Mucosa of descending colon (tissue), 3 donors: ENCODE measurements at places on chromosomes 4 and X. TPM values are rescaled to one million over a fixed set of nuclear protein-coding genes. Genes with fewer than 3 reads are reported as not detected.
A peak's percentile ranks its signal among the peaks of the same experiment; 100 is the strongest.

GRCh38 chrX:23731951-23732350, 11.1 kb downstream of the ACOT9 start:
- DNase-seq: no peak

GRCh38 chrX:122187069-122187713, 996.9 kb upstream of the GRIA3 start:
- no peak for DNase-seq

Gene HS3ST1
- total RNA-seq: 6.3 TPM

DNA sequence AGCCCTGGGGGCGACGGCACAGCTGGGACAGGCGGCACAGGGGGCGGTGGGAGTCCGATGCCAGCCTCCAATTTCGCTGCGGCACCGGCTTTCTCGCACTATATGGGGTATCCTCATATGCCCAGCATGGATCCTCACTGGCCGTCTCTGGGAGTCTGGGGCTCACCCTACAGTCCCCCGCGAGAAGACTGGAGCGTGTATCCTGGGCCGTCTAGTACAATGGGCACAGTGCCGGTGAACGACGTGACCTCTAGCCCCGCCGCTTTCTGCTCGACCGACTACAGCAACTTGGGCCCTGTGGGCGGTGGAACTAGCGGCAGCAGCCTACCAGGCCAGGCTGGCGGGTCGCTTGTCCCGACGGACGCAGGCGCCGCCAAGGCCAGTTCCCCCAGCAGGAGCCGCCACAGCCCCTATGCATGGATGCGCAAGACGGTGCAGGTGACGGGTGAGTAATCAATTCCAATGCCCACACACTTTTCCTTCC, 500 bp downstream of the CDX4 start:
- no peak for DNase-seq

DNA sequence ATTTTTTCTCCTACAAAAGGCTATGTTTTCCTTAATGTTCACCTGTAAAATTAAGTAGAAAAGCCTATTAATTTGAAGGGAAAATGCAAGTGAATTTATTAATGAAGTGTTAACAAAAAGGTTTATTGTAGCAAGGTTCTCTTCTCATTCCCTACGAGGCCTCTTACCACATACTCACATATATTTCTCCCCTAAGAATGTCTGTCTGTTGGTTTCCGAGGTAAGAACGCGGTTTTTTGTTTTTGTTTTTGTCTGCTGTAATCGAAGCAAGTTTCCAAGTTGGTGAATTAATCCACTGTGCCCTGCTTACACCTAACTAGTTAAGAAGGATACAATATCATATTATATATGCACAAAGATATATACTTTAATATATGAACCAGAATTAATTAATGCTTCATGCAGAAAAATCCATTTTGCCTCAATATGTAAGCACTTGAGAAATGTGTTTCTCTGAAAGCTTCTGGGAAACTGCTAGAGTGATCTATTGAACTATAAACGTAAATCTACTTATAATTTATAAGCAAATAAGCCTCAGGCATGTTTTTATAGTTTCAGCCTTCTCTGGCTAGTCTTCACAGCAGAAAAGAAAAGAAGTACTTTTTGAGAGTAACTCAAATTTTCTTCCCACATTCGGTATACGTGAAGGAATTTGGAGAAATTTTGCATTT, 120.8 kb downstream of the EGF start:
- DNase-seq: no peak

GRCh38 chrX:132958091-132958703, at the start of gene HS6ST2:
HS6ST2 (minus strand) TSS chrX:132958629.
- DNase-seq: peak; percentile 48

Gene MAGED4
- total RNA-seq: 0.49 TPM

DNA sequence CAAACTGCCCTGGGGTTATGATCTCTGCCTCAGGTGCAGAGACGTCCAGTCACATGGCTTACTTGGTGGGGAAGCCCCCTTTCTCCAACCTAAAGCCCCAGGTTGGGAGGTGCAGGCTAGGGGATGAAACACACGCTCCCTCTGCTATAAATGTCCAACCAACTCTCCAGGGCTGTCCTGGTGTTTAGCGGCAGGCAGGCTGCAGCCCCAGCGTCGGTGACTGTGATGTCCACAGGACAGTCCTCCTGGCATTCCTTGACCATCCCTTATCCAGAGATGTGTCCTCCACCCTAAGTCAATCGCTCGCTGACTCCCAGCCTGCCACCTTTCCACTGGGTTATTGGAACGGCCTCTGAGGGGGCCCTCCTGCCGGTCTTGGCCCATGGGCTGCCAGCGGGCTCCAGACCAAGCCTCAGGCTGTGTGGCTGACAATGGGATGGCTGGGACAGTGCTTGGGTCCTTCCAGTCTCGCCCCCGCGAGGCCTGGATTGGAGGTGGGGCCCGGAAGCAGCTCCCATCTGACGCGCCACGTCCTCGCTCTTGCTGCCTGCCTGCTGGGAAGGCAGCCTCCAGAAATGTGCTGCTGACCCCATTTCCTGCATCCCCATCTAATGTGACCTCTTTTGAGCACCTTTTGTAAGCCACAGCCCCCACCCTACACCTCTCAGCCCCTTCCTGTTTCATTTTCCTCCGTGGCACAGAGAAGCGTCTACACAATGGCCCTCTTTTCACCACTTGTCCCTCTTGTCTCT, 60.8 kb upstream of the ADRA2C start:
- DNase-seq: no peak

- peak; percentile 84 for DNase-seq
Measured at GRCh38 chrX:74535408-74536151, 78.8 kb downstream of the RLIM start.

- DNase-seq: no peak
Measured at GRCh38 chrX:133804072-133804471, 181.3 kb downstream of the GPC3 start.

Gene MAGEA3
- not detected for total RNA-seq

Gene XKRX
- 3.4 TPM for total RNA-seq

GRCh38 chr4:30718641-30719453, 1.3 kb upstream of the PCDH7 start:
- no peak for DNase-seq

- DNase-seq: no peak
Measured at GRCh38 chr4:78656968-78657445, 105.4 kb downstream of the ANXA3 start.

DNA sequence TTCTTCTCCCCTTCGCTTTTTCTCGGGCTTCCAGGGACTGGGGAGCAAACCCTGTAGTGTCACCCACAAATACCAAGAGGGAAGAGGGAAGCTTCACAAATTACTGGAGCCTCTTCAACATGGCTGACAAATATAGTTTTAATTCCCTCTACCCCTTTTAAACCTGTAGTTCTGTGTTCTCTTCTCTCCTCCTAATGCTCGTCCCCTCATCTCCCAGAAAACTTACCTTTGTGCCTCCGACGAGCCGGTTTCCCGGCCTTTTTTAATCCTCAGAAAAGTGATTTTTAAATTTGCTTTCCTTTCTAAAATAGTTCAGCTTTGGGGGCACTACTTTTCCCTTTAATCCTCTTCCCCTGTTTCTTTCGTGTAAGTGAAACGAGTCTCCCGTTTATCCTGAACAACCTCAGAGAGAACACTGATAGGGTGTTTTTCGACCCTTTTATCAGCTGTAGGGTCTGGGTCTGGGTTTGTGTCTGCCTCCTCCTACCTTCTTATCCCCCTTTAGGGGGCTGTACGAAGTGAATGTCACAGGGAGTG, 408 bp downstream of the TET2 start:
- no peak for DNase-seq

Gene DRD5
- total RNA-seq: 0.13 TPM

Gene GRID2
- not detected for total RNA-seq

DNA sequence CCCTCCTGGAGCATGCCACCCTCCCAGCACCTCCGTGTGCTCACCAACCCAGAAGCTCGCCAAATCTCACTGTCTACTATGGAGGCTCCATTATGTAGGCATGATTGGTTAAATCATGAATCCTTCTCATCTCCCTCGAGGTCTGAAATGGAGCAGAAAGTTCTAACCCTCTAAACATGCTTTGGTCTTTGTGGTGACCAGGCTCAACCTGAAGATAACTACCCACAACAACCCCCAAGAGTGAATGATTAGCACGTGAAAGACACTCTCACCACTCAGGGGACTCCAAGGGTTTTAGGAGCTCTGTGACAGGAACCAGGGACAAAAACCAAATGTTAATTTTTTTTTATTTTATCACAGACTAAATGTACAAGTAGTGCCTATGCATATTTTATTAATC, 47.2 kb downstream of the APBB2 start:
- DNase-seq: no peak

Gene TLR6
- 2.3 TPM for total RNA-seq

DNA sequence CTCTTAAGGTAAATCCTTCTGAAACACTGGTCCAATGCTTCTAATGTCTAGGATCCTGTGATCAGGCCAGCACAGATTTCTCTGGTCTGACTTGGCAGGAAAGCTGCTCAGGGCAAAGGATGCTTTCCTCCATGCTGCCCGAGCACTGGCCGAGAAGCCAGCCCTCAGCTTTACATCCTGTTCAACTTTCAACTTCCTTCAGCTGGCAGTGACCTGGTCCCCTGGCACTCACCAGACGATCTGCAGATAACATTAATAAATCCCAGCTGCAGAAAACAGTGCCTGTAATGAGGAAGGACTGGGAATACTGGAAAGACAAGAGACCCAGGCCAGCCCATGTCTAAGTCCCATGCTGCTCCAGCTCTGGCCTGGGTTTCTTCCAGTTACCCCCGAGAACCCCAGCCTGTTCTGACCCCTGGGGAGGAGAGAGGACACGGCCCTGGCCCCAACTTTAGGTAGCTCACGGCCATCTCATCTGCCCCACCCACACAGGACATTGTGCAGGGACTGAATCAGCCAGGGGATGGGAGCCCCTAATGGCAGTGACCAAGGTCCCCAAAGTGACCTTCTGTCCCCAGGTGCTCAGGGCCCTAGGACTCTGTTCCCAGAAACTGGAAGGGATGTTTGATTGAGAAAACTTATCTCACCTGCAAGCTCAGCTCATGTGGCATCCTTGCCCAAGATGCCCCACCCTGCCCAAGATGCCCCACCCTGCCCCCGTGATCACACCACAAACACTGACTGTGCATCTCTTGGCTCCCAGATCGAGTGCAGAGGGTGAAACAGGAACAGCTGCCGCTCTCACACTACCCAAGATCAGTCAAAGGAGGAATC, 28.0 kb downstream of the JAKMIP1 start:
- no peak for DNase-seq

Gene HPSE
- total RNA-seq: 17.2 TPM

GRCh38 chr4:188078116-188078515, 31.3 kb downstream of the TRIML2 start:
- DNase-seq: no peak

Gene PLAC8
- 539 TPM for total RNA-seq

GRCh38 chr4:21034728-21035127, 334.5 kb downstream of the PACRGL start:
- no peak for DNase-seq

DNA sequence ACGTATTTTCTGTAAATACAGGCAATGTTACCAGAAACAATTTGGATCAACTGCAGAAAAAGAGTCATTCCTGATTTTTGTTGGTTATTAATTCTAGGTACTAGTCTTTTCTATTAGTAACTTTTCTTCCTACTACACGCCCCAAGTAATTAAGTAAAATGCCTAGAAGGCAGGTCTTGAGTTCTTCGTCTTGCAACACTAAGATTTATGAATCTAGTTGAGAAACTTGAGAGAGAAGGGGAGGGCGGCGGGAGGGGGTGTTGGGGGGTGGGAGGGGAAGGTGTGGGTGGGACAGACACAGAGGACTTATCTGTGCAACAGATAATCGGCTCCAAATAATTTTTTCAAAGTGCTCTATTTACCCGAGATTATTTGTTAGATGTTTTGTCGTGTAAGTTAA, 3.0 kb downstream of the RAP2C start:
- DNase-seq: no peak

Gene PABPC4L
- total RNA-seq: 0.17 TPM

DNA sequence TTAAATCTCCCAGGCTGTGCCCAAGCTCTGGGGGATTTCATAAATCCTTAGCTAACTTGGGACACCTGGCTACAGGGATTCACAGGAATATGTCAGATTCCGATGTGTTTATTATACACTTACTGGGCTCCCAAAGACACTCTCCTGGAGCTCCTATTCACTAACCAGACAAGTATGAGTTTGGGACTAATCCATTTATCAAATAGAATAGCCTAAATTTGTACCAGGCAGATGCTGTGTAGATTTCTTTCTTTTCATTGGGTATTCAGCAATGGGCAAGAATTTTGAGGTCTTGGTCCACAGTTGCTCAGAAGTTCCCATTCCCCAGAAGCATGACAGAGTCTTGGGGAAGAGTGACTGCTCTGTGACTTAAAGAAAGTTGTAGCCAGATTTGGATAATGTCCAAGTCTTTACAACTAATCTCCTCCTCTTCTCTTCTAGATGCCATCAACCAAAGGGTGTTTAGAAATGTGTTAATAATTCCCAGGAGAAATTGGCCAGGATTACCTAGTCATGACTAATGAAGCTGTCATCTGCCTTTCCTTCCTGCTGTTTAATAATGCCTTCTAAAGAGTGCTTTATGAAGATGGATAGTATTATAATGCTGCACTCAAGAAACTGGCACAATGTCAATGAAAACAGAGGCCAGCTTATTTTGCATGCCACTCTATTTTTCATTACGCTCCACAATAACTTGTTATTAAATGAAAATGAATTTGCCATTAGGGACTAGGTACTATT, 120.9 kb downstream of the CHIC2 start:
- no peak for DNase-seq

Gene SLC9A7
- total RNA-seq: 0.46 TPM

Gene PROM1
- 69.6 TPM for total RNA-seq

Gene PPP2R2C
- 0.41 TPM for total RNA-seq

GRCh38 chrX:49166914-49167739, 4.6 kb downstream of the MAGIX start:
- DNase-seq: peak; percentile 84

DNA sequence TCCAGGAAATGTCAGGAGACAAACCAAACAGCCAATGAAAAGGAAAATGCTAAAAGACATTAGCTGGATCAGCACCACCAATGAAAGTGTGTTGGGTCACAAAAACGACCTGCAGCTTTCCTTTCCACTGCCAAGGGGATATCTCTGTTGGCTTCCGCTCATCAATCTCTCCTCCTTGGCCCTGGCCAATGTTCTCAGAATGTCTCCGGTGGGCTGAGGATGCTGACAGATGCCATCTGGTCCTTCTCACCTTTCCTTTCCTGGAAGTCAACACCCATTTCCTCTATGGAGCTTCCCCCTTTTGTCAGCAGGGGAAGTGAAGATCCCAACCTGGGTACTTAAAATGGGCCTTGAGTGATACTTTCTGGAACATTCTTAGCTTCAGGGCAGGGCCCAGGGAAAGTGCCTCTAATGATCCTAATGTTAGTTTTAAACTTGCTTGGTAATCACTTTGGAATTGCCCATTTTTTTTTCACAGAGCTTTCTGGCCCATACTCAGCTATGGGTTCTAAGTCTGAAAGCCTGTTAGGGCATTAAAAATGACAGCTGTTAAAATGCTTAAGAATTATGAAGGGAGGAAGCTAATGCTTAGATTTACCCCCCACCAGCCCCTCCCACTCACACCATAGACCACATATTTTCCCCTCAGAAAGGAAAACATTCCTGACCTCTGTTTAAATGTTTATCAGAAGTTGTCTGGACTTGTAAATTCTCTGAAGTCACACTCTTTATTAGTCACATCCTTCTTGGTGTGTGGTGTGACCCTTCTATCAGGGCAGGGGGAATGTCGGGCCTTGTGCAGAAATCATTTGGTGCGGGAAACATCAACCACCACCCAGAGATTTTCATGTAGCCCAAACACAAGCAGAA, 29.2 kb downstream of the IGFBP7 start:
- no peak for DNase-seq
